Midbrain (tissue), 1 donor: ENCODE measurements at places on chromosomes 3 and 15.
A peak's percentile ranks its signal among the peaks of the same experiment; 100 is the strongest.

- DNase-seq: no peak
Measured at GRCh38 chr15:51114437-51115119, 19.9 kb upstream of the TNFAIP8L3 start.

- no peak for DNase-seq
Measured at GRCh38 chr3:159763011-159763601, 225.5 kb upstream of the IL12A start.

DNA sequence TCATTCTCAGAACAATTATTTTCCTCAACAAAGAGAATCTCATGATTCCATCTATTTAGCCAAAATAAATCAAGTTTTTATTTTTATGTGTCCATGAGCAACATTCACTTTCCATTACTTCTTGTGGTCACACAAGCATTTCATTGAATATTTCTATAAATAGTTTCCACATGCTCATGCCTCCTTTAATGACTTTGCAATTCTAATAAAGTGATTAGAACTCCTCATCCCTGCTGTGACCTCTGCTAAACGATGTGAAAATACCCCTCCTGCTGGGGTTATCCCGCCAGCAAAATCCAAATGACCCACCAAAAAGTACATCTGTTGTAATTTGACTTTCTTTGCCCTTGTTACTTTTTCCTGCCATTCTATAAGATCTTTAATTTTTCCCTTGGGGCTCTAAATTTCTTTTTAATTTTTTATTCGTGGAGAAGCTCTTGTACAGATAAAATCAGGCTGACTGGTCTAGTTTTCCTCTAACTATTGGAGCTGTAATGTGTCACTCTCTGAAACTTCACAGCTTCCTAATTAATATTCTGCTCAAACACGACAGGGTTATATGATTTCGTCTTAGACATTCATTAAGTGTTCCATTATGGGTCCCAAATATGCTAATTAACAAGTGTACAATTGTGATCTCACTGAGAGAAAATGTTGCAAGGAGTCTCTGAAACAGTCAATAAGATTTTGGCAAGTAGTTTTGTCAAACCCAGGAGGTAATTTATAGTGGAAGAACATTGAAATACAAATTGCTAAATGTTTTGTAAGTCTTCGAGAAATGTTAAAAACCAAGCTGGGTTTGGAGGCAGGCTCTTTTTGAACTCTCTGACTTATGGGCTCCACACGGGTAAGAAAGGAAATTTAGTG is 533.1 kb upstream of the NAALADL2 start:
- no peak for DNase-seq

GRCh38 chr3:124588794-124589193 is 141.5 kb upstream of the UMPS start:
- no peak for DNase-seq

DNA sequence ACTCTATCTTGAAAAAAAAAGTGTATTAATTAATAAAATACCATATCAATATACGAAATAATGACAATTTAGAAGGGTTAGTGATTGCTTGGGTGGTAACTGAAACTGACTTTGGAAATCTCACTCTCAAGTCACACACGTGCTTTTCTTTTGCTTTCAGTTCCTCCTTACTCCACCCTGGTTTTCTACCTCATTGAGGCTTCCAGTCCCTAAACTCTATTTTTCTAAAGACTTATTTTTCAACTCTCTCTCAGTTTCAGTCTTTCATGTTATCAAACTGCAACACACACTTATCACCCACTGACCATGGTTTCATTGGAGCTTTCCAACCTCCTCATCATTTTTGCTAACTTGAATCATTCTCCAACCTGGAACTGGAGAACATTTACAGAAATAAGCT is 23.5 kb downstream of the IL12A start:
- no peak for DNase-seq

DNA sequence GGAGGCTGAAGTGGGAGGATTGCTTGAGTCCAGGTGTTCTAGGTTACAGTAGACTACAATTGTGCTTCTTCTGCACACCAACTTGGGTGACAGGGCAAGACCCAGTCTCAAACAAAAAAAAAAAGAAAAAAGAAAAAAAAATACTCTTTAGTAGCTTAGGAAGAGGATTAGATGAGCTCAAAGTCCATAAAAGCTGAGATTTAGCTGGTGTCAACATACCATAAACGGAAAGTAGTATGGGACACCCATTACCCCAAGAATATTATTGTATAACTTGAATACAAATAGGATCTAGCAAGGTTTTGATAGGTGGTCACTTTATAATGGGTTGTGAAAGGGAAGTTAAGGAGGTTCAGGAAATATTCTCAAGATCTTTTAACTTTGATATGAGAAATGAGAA is 38.0 kb upstream of the ULK4 start:
- no peak for DNase-seq

DNA sequence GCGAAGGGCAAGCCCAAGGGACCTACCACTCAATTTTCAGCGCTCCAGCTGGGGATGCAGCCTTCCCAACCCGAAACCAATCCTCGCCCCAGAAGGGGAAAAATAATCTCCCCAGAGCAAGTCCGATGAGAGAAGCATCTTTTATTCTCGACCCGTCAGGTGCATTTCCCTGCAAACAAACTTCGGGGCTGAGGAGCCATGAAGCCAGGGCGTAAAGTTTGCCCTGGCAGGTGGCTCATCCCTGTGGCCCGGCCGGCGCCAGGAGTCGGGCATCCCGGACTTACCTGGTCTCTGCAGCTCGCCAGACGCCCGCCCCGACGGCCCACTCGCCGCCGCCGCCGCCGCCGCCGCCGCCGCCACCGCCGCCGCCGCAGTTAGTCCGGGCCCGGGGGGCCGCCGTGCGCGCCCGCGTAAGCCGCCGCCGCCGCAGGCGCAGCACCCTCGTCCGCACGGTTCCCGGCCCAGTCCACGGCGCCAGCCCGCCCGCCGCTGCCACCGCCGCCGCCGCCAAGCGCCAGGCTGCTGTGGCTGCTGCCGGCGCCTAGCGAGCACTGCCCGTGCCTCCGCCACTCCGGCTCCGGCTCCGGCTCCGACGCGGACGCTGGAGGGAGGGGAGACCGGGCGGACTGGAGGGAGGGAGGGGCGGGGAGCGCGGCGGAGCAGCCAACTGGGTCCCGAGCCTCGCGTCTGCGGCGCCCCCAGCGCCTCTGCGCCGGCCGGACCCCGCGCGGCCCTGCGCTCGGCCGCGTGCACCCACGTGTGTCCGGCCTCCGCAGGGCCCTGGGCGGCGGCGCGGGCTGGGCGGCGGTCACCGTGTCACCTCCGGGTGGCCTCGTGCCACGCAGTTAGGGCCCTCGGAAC is at the start of gene CNTN3:
Gene CNTN3, minus strand, starts transcription at position 553 of the 861 bp plus-strand sequence. CDS start 93,547 bp downstream, outside the sequence.
- peak; percentile 27 for DNase-seq

GRCh38 chr3:152608696-152609594 is 226.0 kb upstream of the P2RY1 start:
- no peak for DNase-seq

GRCh38 chr15:48175126-48175525 is 3.0 kb downstream of the MYEF2 start:
- DNase-seq: no peak

- peak; percentile 47 for DNase-seq
Measured at GRCh38 chr3:186821429-186822387, 15.4 kb upstream of the RFC4 start.

DNA sequence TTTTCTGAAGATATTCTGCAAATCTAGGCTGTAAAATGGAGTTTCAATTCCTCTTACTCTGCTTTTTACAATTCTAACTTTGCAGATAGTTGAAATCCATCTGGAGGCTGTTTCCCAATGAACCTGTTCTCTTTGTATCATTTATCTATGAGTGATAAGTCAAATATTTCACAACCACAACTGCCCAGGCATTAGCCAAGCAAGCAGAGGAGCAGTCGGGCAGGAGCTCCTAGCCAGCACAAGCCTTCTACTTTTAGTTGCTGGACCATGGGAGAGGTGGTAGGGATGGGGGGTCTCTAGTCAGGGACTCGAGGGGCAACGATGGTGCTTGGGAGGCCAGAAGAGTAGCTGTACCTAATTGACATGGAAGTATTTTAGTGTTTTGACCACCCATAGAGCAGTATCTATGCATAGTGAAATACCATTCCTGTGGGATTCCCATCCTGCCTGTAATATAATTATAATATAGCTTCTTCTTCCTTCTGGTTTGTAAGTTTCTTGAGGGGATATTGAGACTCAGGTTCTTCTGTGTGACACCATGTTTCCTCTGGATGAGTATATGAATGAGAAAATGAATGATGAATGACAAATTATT is 353.5 kb upstream of the IL12A start:
- DNase-seq: no peak

DNA sequence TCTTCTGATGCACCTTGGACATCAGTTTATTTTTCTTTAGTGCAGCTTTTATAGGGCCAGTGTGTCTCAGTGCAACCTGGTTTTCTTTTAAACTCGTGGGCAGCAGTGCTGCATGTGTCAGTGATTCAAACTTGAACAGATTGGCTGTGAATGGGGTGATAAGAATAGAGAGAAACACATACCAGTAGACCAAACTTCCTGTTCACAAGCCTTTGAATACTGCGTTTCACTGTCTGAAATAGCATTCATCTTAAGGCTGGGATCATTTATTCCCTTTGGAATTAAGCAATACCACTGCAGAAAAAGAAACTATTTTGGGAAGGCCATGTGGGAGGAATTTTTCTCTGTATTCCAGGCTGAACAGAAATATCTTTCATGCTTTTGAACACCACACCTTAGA is 51.7 kb downstream of the PHLDB2 start:
- DNase-seq: no peak

- DNase-seq: no peak
Measured at GRCh38 chr3:72338942-72339669, 509.1 kb downstream of the SHQ1 start.

- no peak for DNase-seq
Measured at GRCh38 chr3:55044486-55044885, 116.6 kb upstream of the LRTM1 start.

GRCh38 chr3:44954304-44954703 is 21.7 kb downstream of the ZDHHC3 start:
- DNase-seq: no peak

DNA sequence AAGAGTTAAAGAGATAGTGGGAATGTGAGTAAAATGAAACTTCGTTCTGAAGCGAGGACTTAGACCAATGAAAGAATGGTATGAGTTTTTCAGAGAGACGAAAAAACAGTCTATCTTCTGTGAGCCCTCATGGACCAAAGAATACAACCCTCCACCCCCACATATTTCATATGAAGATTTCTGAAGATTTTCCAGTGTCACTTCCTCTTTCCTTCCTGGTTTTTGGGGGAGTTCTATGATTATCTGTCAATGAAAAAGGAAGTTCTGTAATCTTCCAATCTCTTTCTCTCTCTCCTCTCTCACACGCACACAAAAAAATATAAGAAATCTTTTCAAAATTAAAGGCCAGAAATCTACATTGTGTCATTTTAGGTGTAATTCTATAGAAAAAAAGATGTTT is 27.7 kb downstream of the CMSS1 start:
- DNase-seq: no peak

- DNase-seq: no peak
Measured at GRCh38 chr15:45640616-45641015, 5.8 kb downstream of the SQOR start.

- peak; percentile 67 for DNase-seq
Measured at GRCh38 chr3:42572278-42572677, 9.5 kb downstream of the SEC22C start.

DNA sequence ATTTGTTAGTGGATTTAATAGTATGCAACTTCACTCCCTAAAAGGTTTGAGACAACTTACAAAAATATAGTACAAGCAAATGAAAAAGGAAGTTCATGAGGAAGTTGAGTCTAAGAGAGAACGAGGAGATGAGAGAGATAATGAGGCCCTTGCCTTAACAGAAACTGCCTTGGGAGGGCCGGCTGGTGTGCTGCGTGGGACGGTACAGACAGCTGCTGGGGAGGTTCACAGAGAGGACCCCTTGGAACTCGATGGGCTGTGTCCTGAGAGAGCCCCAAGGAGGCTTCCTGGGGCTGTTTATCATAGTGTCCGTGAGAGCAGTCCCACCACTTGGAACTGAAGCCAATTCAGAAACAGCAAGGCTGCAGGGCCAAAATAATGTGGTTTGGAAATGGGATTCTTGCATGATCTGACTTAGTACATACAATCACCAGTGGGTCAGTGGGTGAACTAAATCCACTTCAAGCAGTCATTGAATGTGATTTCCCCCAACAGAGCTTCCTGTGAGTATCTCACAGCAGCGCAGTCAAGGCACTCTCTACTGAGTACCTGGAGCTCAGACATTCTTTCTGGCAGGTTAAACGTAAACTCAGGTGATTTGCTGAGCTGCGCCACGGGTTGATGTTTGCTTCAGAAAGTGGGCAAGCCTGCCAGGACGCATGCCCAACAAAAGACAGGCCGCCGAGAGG is 90.8 kb downstream of the CRTC3 start:
- no peak for DNase-seq

GRCh38 chr3:16449369-16449768 is 64.1 kb downstream of the RFTN1 start:
- no peak for DNase-seq

GRCh38 chr3:184234224-184234623 is 4.8 kb downstream of the VWA5B2 start:
- DNase-seq: peak; percentile 4

- DNase-seq: peak; percentile 22
Measured at GRCh38 chr15:55652359-55652758, 64.2 kb upstream of the PYGO1 start.

DNA sequence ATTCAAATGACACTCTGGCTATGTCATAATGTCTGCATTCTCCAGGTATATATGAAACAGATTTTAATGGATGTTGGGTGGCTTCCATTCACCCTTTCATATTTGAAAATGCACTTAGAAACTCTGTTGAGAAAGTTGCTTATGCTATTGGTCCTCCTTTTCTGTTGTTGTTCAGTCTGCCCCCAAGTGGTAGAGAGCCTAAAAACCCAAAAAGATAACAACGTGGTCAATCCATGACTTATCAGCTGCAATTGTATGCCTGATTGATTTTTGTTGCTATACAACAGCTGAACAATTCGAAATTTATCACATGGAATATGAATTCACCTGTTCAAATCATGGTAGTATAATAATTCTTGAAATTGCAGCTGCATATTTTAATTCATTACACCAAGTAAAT is 279.8 kb downstream of the ROBO2 start:
- DNase-seq: no peak

DNA sequence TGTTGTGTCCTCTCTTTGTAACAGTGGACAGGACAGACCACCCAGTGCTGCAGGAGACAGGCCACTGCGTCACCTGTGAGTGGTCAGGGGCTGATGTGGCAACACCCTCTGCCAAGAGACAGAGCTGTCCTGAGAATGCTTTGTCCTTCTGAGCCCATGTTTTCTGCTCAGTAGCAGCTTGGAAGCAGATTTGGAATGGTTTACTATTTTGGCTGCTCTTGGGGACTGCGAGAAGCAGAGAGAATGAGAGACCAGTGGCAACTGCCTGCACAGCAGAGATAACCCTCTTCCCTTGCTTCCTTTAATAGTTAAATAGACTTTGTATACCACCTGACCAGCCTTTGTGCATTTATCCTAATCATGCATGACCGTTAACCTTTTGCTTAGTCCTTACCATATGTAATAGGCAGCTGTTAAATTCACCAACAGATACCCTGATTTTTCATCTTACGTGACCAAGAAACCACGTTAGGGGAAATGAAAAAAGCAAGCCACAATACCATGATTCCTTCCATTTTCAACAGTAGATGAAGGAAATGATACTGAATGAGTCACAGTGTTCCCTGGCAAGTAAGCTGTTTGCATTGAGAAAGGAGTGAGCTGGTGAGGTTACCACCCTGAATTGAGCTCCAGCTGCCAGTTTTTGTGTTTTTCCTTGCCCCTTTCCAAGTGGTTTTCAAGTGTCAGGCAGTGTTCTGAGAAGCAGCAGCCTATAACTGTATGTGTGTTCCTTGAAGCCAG is 35.5 kb downstream of the B3GALNT1 start:
- DNase-seq: peak; percentile 7

GRCh38 chr3:10344147-10344943 is 23.4 kb upstream of the SEC13 start:
- DNase-seq: peak; percentile 19
